Non-pigmented ciliary epithelial cell (primary cell): ENCODE measurements at places on chromosomes 2 and 18.
A peak's percentile ranks its signal among the peaks of the same experiment; 100 is the strongest.

- no peak for DNase-seq
Observed at GRCh38 chr2:225270861-225271260, 128.6 kb upstream of the NYAP2 start.

GRCh38 chr2:232319803-232320442, 58.6 kb upstream of the ALPP start:
- no peak for DNase-seq

- peak; percentile 50 for DNase-seq
Observed at GRCh38 chr2:71130152-71130904, at the start of the genes MCEE and MPHOSPH10. Gene MCEE, minus strand, starts transcription at chr2:71130229. Its CDS starts 10 bp downstream, at chr2:71130219. Gene MPHOSPH10, plus strand, starts transcription at chr2:71130634. Its CDS starts 32 bp downstream, at chr2:71130666.

DNA sequence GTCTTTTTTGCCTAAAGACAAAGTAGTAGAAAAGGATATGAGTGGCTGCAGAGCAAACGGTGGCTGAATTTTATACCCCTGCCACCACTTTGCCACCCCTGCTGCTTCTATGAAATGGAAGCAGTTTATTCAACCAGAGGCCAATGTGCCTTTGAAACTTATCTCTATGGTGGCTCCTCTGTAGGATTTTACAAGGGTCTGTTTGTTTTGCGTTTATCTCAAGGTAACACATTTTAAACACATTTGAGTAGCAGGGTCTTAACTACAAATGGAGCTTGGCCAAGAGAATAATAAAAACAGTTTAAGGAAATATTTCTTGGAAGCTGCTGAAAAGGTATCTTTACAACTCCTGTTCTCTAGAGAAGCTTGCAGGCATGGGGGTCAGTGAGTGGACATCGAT, 6.1 kb downstream of the ALLC start:
- no peak for DNase-seq

- DNase-seq: peak; percentile 36
Observed at GRCh38 chr2:229980431-229981184, 58.3 kb downstream of the FBXO36 start.

DNA sequence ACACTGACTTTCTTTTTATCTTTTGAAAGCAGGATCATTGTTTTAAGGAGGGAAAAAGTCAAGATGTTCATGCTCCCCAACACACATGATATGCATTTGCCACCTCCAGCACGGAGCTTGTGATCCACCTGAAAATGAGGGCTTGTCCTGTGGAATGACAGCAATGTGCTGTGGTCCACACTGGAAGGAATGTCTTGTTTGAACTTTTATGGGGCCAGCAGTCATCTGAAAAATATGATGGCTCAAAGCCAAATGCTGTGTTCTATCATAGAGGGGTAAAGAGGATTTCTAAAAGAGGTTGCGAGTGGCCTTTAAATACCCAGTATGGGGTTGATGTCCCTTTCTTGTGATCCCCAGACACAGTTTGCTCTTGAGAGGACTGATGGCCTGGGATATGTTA, 226.5 kb upstream of the SPRED2 start:
- DNase-seq: no peak

GRCh38 chr2:197236159-197236558, 74.4 kb downstream of the ANKRD44 start:
- DNase-seq: no peak

GRCh38 chr18:78582181-78582709, 397.4 kb upstream of the SALL3 start:
- DNase-seq: no peak

DNA sequence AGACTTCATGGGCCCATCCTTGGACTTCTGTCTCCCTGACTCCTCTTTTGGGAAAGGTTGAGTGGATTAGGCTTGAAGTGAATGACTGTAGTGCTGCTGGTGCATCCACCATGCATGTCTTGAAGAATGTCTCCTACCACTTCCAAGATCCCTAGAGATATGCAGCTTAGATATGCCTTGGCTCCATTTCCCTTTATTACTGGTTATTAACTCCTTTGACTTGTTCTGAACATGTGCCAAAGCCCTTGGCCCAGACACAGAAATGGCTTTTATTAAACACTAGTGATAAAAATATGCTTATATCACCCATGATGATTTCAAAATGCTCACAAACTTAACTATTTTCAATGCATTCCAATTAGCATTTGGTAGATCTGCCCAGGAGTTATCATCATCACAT, 90.0 kb upstream of the SLC14A2 start:
- DNase-seq: no peak

GRCh38 chr2:86442642-86443005, 1.5 kb downstream of the KDM3A start:
- DNase-seq: peak; percentile 89

GRCh38 chr2:171469176-171469575, 35.1 kb downstream of the DCAF17 start:
- DNase-seq: no peak

DNA sequence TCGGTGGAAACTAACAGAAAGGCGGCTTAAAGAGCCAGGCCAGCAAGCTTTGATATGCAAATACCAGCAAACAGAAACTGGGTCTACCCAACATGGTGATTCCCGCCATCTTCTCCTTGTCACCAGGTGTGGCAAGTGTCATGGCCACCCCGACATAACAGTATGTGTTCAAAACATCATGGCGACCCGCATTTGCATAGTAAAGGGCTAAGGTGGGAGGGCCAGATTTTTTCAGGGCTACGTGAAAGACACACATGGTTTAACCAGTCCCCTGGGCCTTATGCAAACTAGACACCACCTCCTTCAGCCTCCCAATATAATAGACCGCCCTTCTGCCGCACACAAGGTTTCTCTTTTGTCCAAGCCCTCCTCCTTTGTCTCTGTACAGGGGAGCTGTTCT, 260.4 kb downstream of the METTL4 start:
- DNase-seq: no peak

- DNase-seq: no peak
Observed at GRCh38 chr2:189791338-189792042, 7.2 kb downstream of the PMS1 start.

GRCh38 chr2:100643467-100643866, 80.7 kb downstream of the PDCL3 start:
- DNase-seq: no peak

DNA sequence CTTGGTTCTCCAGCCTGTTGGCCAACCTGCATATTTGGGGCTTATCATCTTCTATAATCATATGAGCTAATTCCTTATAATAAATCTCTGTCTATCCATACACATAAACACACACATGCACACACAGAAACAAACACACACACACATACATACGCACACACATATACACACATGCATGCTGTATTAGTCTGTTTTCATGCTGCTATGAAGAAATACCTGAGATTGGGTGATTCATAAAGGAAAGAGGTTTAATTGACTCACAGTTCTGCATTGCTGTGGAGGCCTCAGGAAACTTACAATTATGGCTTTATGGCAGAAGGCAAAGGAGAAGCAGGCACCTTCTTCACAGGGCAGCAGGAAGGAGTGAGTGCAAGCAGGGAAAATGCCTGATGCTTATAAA, 707.4 kb upstream of the CDH2 start:
- DNase-seq: no peak

DNA sequence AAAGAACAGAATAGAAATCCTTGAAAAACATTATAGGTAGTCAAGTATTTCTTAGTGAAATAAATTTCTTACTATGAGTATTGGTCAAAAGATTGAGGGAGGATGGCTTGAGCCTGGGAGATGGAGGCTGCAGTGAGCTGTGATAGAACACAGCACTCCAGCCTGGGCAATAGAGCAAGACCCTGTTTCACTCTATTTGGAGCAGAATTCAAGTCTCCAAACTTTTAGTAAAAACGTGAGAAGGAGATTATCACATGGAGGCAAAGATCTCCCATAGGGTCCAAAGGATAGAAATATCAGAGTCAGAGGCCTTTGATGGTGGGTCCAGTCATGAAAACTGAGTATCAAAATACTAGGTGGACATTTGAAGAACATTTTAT, 2.4 kb upstream of the MYL12A start:
- no peak for DNase-seq

- DNase-seq: no peak
Observed at GRCh38 chr18:51229328-51229727, 31.8 kb upstream of the MEX3C start.
